ENCODE measurements at places on chromosomes 3 and 15. TPM values are rescaled to one million over a fixed set of nuclear protein-coding genes. Genes with fewer than 3 reads are reported as not detected.
A peak's percentile ranks its signal among the peaks of the same experiment; 100 is the strongest.

DNA sequence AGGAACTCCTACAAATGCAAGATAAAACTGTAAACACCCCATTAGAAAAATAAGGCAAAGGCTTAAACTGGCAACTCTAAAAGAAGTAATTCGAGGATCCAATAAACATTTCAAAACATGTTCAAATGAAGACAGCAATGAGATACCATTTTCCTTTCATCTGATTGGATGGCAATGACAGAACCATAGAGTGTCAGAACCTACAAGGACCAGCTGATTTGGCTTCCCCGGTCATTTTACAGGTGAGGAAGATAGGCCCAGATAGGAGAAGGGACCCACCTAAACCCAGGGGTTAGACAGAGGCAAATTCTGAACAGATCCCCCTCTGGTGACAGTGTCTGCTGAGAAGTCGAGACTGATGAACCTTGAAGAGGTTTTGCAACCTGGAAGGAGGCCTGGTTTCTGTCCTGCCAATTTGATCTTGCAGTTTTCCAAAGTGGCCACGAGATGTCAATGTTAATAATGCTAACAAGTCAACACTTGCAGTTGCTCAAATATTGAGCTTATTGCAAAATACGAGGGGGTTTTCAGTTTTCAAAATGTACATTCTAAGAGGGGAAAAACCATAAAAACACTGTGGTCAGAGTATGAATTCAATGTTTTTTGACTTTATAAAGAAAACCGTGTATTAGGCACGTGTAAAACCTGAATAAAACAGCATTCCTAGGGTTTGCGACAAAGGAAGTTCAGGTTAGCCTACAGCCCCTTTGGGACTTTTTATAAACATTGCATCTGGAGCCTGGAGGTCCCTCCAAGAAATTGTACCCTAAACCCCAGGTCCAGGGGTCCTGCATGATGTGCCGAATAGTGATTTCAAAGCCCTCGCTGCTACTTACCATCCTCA, 21.5 kb downstream of the CFAP161 start:
- peak; percentile 85 for DNase-seq

DNA sequence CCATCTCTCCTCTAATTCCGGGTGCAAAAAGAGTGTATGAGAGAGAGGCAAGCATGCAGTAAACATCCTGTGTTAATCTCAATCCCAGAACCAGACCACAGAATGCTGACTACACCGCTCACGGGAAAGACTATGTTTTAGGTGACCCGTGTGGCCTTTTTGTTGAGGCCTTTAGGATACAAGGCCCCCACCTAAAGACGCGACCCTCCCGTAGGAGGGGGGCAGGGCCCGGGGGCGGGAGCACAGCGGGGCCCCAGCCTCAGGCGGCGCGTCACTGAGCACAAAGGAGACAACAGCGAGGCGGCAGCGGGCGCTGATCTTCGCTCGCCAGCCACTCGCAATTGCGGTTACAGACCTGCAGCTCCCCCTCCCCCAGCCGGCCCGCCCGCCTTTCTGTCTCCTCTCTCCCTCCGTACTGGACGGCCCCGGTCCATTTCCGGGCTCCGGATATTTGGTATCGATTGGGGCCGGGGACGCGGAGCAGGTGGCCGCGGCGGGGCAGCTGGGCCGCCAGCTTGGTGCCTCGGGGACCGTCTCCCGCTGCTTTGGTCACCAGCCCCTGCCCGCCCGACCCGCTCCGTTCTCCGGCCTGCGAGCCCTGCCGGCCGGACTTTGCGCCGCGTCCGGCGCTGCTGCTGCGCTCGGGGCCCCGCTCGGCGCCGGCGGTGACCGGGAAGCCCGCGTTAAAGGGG, at the start of gene CCDC50:
TSS of gene CCDC50 (plus strand) at position 433 of the 692 bp plus-strand sequence. CDS start 281 bp downstream, outside the sequence.
- peak; percentile 68 for DNase-seq

- no peak for DNase-seq
These were observed 13.1 kb upstream of the SKIC8 start for GRCh38 chr15:78312536-78312935.

GRCh38 chr3:52330194-52330805, 14.2 kb downstream of the DNAH1 start:
- DNase-seq: no peak

DNA sequence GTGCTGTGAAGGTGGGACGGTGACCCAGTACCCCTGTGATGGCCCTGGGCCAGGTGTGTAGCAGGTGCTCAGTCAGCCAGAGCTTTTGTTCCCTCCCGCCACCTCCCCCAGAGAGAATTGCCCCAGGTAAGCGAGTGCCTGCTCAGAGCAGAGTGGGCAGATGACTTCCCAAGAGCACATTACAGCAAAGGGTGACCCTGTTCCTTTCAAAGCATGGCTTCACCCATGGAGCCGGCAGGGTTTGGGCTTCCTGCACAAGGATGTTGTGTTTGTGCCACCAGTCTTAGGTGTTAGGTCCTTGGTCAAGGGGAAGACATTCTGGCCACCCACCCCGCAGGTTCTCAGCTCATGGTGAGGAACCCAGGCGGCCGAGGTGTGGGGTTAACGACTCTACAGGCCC, 30.7 kb downstream of the SLC6A6 start:
- DNase-seq: no peak

DNA sequence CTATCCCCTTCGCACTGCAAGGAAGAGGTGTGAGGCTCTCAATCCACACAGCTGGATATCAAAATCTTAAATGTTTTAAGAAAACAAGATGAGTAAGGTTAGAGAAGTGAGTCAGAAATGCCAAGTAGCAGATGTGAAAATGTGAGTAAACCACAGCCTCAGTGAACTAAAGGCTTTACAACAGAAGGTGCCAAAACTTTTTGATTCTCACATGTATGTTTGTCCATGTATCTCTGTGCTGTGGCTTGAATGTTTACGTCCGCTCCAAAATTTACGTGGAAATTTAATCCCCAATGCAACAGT, 126.8 kb upstream of the PFN2 start:
- peak; percentile 57 for DNase-seq

GRCh38 chr15:29672446-29672845, 149.8 kb downstream of the TJP1 start:
- DNase-seq: no peak

DNA sequence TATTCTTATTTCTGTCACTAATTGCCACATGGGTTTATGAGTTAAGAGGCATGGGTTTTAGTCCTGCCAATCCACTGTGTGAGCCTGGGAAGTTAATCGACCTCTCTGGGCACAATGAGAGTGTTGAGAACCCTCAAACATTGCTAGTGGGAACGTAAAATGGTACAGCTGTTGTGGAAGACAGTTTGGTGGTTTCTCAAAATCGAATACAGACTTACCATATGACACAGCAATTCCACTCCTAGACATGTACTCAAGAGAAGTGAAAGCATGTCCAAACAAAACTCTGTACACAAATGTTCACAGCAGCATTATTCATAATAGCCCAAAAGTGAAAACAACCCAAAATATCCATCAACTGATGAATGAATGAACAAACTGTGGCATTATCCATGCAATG, 5.7 kb upstream of the GNB5 start:
- DNase-seq: no peak

GRCh38 chr3:71492566-71492965, 91.0 kb downstream of the FOXP1 start:
- no peak for DNase-seq

DNA sequence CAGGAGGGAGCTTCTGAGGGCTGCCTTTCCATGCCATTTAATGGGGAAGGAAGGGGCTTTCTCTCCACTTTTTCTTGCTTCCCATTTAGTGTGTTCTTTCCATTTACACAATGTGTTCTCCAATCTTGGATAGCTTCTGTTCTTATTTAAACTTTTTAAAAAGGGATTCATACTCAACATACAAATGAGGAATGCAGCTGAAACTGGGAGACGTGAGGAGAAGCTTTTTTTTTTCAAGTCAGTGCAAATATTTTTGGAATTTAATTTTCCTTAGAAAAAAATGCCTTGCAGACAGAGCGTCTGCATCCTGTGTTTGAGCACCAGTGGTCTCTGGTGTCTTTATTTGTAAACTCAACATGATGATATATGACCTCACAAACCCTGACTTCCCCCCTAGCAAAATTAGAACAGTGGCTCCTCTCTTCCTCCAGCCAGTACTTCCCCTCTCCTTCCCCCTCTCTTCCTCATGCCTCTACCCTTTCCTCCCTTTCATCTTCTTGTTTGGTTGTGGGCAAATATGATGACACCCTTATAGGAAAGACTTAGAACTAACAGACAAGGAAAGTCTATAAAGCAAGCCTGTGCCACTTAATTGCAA, 48.1 kb upstream of the PCSK6 start:
- DNase-seq: no peak

DNA sequence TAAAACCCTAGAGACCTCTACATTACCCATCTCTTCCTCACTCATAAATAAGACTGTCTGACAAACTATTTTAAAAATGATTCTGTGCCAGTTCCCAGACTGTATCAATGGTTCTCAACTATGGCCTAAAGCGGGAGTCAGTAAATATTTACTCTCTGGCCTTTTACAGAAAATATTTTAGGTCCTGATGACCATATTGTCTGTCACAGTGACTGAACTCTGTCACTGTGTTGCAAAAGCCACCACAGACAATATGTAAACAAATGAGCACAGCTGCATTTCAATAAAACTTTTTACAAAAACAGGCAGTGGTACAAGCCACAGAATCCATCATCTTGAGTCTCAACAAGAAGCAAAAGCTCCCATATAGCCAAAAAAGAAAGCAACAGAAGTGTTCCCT, 45.4 kb downstream of the PLOD2 start:
- no peak for DNase-seq

GRCh38 chr15:76636059-76636458, 269.1 kb downstream of the SCAPER start:
- peak; percentile 1 for DNase-seq

DNA sequence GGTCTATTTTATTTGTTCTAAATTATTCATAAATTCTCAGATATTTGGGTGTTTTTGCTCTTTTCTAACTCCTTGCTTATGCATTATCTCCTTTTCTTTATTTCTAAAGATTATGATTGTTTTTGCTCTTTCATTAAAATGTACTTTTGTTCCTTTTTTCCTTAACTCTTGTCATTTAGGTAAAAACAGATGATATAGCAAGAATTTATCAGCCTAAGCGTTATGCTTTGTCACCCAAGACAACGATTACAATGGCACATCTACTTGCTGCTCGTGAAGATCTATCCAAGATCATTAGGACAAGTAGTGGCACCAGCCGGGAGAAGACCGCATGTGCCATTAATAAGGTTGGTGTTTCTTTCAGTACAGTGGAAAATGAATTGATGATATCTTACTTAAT, 27.2 kb downstream of the FAM98B start:
- no peak for DNase-seq

GRCh38 chr15:77104155-77104554, 33.2 kb upstream of the TSPAN3 start:
- DNase-seq: peak; percentile 89

- DNase-seq: no peak
These were observed 26.1 kb downstream of the EDEM1 start for GRCh38 chr3:5213574-5213966.

- DNase-seq: peak; percentile 78
These were observed 64.5 kb downstream of the KLHL25 start for GRCh38 chr15:85730001-85730820.

- DNase-seq: no peak
These were observed 39.7 kb downstream of the CCNL1 start for GRCh38 chr3:157120071-157120892.

DNA sequence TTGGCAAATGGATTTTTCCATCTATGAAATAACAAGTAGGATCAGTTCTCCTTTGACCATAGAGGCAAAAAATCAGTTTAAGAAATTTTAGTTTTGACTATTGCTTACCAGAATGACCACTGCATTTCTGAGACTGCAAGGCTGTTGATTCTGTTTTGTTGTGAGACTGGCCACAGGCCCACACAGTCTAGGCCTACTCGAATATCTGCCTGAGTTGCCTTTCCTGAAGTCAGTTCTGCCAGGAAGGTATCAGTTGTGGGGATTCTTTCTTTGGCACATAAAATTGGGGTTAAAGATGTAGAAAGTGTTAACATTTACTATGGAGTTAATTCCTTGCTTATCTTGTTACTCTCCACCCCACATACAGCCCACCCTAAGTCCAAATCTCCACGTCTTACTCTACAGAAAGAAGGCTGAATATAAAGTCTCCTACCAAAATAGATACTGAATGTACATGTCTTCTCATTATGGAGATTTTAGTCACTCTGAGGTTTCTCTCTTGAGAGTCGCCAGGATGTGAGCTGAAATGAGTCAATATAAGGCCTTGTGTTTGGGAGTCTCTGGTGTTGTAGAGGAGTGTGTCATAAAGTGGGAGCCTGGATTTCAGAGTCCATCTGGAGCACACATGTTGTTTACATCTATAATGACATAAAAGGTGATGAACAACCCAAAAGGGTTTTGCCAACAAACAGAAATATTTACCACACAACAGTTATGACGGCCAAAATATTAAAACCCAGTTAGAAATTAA, 45.0 kb upstream of the WWTR1 start:
- peak; percentile 84 for DNase-seq

DNA sequence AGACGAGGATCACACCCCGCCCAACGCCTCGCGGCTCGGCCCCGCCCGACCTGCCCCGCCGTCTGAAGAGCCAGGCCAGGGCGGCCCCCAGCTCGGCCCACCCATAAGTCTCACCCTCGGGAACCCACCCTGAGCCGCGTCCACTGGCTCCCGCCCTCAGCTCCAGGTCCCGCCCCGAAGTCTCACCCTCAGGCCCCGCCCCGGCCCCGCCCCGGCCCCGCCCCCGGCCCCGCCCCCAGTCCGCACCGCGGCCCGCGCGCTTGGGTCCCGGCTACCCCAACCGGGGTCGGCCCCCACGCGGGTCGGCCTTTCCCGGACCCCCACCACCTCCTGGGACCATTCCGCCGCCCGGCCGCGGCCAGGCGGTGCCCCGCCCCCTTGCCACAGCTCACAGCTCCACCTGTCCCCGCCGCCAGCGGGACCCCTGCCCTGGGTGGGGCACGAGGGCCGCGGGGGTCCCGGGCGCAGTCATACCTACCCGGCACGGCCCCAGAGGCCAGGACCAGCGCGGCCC, 489 bp downstream of the CSPG5 start:
- DNase-seq: no peak

- DNase-seq: no peak
These were observed 121.5 kb upstream of the LRRFIP2 start for GRCh38 chr3:37295925-37296324.

GRCh38 chr15:59327942-59328341, 44.7 kb downstream of the MYO1E start:
- no peak for DNase-seq

NUP210 gene
- 0.33 TPM for total RNA-seq

ADAMTS9 gene
- 0.54 TPM for total RNA-seq

ISLR2 gene
- total RNA-seq: 0.36 TPM

FAM81A gene
- 2.6 TPM for total RNA-seq

SUMF1 gene
- total RNA-seq: 43.3 TPM

GOLGA8S gene
- total RNA-seq: under 0.01 TPM

IL20RB gene
- total RNA-seq: 3.9 TPM

MKRN2OS gene
- not detected for total RNA-seq

A4GNT gene
- total RNA-seq: not detected

SNX1 gene
- total RNA-seq: 55.0 TPM

Measured in fibroblast of the aortic adventitia (primary cell).